Putamen (tissue), 1 donor: ENCODE measurements at places on chromosomes 5 and 9.

- DNase-seq = no peak
Measured at GRCh38 chr9:16205455-16205854, 652.6 kb downstream of the CCDC171 start.

- no peak for DNase-seq
Measured at GRCh38 chr9:114813717-114814418, 8.0 kb upstream of the TNFSF15 start.

GRCh38 chr9:114271556-114272510, 51.1 kb upstream of the ORM1 start:
- peak; percentile 27 for DNase-seq

GRCh38 chr5:79189439-79190234, 46.3 kb upstream of the JMY start:
- DNase-seq = no peak

DNA sequence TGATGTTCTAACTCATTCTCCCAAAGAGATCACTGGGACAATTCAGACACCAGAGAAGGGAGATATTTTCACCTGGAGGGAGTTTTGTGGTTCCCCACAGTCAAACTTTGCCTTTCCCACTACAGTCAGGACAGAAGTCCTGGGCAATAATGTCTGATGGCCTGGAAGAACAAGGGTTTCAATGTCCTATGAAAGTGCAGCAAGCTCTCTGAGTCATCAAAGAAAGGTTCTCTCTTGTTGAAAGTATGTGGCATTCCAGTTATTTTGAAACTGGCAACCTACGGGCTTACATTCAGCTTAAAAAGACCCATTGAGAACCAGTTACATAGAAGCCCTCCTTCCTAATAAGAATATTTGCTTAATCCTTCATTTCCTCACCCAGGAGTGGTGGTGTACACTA, 103.9 kb downstream of the INSYN2B start:
- no peak for DNase-seq

- DNase-seq = no peak
Measured at GRCh38 chr5:93512799-93513198, 68.2 kb downstream of the NR2F1-AS1 start.

GRCh38 chr5:139757727-139758509, 37.7 kb upstream of the PSD2 start:
- DNase-seq = no peak

GRCh38 chr9:107149756-107150155, 133.3 kb upstream of the RAD23B start:
- no peak for DNase-seq

- no peak for DNase-seq
Measured at GRCh38 chr5:89128092-89128491, 245.1 kb upstream of the MEF2C start.

DNA sequence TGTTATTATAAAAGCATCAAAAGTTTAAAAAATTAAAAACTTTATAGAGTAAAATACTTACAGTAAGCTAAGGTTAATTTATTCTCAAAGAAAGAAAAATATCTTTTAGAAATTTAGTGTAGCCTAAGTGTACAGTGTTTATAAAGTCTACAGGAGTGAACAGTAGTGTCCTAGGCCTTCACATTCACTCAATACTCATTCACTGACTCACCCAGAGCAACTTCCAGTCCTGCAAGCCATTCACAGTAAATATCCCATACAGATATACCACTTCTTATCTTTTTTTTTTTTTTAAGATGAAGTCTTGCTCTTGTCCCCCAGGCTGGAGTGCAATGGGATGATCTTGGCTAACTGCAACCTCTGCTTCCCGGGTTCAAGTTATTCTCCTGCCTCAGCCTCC, 73.1 kb upstream of the FST start:
- no peak for DNase-seq
